ENCODE measurements at places on chromosomes 5 and 9.
A peak's percentile ranks its signal among the peaks of the same experiment; 100 is the strongest.

DNA sequence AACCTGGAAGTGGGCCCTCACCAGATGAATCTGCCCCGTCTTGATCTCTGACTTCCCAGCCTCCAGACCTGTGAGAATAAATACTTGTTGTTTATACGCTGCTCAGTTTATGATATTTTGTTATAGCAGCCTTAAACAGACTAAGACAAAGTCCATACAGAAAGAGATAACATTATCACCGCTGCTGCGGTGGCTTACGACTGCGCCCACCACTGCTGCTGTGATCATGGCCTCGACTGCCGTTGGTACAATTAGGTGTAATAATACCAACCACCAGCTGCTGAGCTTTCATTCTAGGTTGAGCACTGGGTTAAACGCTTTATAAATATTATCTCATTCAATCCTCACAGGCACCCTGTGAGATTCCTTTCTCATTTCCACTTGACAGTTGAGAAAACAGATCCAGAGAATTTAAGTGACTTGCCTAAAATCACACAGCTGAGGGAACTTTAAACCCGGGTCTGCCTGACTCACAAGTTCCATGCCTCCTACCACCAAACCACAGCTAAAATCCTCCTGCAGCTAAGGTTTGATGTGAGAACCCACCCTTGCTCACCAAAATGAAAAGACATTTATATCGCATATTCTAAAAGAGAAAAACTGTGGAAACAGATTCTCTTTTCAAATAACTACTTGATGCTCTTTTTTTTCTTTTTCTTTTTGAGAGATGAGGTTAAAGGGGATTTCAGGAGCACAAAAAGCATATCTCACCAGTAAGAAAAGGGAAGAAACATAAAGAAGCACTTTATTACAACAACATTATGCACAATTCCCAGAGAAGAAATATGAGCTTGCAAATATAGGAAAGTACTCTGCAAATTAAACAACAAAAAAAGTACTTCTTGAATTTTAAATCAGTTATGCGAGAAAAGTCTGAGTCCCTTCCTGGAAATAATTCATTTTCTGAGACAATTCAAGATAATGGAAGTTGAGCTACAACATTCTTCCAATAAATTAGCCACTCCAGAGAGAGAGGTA is 23.9 kb downstream of the GOLM1 start:
- DNase-seq = no peak

DNA sequence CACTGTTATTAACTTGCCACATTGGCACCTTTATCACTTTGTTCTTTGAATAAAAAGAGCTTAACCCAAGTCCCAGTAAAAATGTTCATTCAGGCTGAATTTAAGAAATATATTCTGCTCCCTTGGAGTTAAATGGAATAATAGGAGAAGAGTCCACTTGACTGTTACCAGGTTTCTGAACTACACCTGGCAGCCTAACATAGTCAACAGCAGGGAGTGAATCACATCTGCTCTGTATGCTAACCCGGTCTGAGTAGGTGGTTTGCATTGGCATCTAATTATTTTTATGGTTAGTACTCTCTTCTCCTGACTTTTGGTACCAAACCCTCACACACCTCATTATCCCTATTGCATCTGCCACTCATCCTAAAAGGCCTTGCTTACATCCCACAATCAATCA is 86.7 kb downstream of the STK32A start:
- no peak for DNase-seq

- peak; percentile 37 for DNase-seq
Observed at GRCh38 chr5:55062039-55062779, 38.2 kb downstream of the GZMK start.

- DNase-seq = no peak
Observed at GRCh38 chr9:112496074-112496722, 9.6 kb downstream of the KIAA1958 start.

DNA sequence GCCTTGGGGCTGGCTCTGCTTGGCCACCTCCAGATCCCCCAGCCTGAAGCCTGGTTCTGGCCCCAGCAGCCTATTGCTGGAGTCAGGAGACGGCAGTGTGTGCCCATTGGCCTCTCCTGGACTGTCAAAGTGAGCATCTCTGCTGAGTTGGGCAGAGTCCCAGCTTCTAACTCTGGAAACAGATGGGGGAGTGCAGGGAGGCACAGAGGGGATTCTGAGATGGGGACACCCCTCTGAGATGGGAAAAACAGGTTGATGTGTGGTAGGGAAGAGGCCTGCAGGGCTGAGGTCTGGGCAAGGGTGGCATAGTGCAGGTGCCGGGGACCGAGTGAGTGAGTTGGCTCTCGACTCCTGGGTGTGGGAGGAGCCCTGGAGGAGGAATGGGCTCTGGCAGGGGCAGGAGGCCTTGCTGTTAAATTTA is 27.5 kb downstream of the PHF2 start:
- DNase-seq = no peak

GRCh38 chr5:108505608-108506007 is 123.7 kb upstream of the FBXL17 start:
- DNase-seq = no peak

DNA sequence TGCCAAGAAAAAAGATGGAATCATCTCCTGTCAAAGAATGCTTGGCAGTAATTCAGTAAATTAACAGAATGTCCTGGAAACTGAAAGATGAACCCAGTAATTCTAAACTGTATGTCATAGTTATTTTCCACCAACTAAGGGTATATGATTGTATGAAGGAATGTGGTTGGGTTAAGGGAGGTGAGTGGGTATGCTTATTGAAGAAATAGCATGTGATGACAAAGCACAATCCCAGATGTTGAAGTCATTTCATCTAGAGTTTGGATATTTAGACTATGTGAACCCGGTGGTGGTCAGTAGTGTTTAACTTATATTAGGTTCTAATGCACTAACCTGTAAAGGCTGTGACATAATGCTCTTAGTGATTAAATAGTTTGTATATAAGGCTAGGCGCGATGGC is 87.3 kb downstream of the CDKN2A start:
- DNase-seq = no peak

- no peak for DNase-seq
Observed at GRCh38 chr5:88897748-88898147, 14.8 kb upstream of the MEF2C start.

DNA sequence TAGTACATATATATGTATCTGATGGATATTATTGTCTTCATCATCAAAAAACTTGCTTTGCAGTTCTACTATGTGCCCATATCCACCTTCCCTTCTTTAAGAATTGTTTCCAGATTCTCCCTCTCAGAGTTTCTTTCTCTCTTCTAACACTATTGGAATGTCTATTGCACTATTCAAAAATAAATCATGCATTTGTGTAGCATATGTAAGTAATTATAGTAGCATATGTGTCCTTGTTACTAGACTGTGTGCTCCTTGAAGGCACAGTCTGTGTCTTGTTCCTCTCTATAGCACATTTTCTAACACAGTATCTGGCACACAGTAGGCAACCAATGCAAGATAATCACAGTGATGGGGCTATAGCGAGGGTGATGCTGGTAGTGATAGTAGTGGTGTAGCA is 43.4 kb upstream of the TRIM32 start:
- no peak for DNase-seq

DNA sequence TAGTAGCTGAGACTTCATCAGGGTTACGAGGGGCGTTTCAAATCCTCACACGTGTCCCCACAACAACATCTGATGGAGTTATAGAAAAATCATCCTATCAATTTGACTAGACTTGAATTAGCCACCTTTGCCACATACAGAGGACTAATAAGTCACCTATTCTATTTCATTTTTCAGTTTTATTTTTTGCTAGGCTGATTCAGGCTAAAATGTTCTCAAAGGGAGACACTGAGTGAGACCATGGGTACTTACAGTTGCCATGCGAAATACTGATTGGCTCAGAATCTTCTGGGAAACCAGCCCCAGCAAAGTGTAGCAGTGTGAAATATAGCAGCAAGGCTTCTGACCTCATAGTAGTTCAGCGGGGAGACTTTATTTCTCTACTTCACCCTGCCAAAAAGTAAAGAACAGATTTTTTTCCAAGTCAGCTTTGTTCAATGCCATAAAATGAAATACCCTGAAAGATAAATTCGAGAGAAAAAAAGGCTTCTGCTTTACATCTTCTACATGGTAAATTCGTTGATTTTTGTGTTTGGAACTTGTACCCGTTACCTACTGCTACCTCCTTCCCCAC is 69.9 kb downstream of the SEMA6A start:
- DNase-seq = no peak

- DNase-seq = no peak
Observed at GRCh38 chr9:4152876-4153275, 147.0 kb downstream of the GLIS3 start.

GRCh38 chr9:117718701-117719100 is 14.5 kb downstream of the TLR4 start:
- DNase-seq = no peak

DNA sequence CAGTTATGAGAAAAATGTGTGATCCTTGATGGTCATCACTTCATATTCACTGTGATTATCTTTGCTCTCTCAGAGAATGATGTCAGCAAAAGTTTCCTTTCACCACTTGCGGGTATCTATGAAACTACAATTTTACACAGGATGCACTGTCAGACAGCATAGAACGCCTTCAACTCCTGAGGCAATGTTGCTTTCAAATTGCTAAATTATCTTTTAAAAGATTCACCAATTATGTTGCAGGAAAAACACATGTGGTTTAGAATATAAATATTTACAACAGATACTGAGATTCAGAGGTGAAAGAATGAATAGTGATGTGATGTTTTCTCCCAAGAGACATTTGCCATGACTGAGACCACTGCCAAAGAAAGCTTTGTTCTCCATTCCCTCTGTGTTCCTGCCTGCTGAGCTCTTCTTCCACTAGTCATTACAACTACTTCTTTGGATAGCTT is 879.8 kb upstream of the DMAC1 start:
- no peak for DNase-seq

DNA sequence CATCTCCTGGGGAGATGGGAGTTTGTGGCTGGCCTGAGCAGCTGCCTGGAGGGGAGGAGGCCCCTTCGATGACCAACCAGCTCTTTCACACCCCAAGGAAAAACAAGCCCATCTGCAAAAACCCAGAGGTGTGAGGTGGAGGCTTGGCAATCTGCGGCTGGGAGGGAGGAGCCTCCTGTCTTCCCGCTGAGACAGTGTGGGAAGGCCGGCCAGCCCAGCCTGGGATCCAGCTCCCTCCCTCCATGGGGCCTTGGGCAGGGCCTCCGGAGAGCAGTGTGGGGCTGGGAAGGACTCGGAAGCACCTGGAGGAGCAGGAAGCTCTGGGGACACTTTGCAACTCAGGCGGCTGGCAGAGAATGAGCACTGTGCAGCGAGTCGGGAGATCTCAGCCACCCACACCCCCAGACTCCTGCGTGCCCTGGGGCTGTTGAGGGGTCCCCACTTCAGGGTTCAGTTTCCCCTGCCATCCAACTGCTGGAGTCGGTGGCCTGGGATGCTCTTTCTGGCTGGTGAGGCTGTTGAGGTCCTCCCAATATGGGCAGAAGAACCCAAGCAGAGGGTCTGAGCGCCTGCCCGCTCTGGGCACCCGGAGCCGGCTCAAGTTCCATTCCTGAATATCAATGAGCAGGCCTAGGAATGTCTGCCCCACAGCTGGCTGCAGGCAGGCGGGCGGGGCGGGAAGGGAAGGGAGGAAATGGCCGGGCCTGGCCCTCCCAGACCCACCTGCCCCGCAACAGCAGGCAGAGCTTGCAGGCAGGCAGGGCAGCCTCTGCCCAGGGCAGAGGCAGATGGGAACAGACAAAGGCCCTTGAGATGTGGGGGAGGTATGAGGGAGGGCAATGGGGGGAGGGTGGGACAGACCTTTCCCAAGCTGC is 101.1 kb downstream of the FGF18 start:
- no peak for DNase-seq

Data from stimulated activated CD8-positive, alpha-beta memory T cell treated with anti-CD3 and anti-CD28 coated beads, Interleukin-2, amount 100 ng/mL, for 48 hours (primary cell).